ENCODE measurements at places on chromosomes 3 and 15. TPM values are rescaled to one million over a fixed set of nuclear protein-coding genes. Genes with fewer than 3 reads are reported as not detected.

The CYP19A1 gene
- total RNA-seq: not detected

- H3K36me3 ChIP-seq: no peaks in the 10 kb centered on the region
- H3K4me1 ChIP-seq: no peaks in the 10 kb centered on the region
- no peak for DNase-seq
- no peak overlapping the region for H3K4me3 ChIP-seq
- no peaks in the 10 kb centered on the region for H3K27me3 ChIP-seq
Measured at GRCh38 chr3:24399614-24400013, 95.0 kb downstream of the THRB start.

The IL17RB gene
- total RNA-seq: 4.5 TPM

GRCh38 chr3:71721651-71722157 is 3.5 kb downstream of the EIF4E3 start:
- no peaks in the 10 kb centered on the region for H3K27me3 ChIP-seq
- peak overlapping the region; percentile 65 for H3K4me3 ChIP-seq
- no peak for DNase-seq
- no peaks in the 10 kb centered on the region for H3K36me3 ChIP-seq
- H3K4me1 ChIP-seq: peaks cover 66% of the 10 kb centered on the region

DNA sequence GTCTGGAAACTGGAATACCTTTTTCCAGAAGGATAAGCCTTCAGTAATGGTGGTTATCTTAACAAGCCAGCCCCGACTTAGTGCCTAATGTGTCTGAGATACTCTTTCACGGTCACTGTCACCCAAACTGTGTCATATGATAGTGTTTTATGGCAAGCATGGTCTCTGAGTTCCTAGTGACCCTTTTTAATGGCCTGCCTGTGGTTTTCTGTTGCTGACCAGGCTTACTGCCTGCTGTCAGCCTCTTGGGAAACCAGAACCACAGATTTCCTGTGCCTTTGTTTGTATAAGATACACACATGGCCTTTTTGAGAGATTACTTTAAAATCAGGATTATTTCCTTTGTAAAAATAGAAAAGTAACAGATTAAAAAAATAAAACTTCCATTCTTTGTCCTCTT is 22.4 kb downstream of the HPS3 start:
- H3K4me3 ChIP-seq: no peak overlapping the region
- H3K36me3 ChIP-seq: no peaks in the 10 kb centered on the region
- DNase-seq: no peak
- no peaks in the 10 kb centered on the region for H3K27me3 ChIP-seq
- H3K27ac ChIP-seq: no peak overlapping the region

The ARRDC4 gene
- 0.87 TPM for total RNA-seq

Measured in naive thymus-derived CD4-positive, alpha-beta T cell (primary cell).